ENCODE measurements at places on chromosomes 4 and X. TPM values are rescaled to one million over a fixed set of nuclear protein-coding genes. Genes with fewer than 3 reads are reported as not detected.

DNA sequence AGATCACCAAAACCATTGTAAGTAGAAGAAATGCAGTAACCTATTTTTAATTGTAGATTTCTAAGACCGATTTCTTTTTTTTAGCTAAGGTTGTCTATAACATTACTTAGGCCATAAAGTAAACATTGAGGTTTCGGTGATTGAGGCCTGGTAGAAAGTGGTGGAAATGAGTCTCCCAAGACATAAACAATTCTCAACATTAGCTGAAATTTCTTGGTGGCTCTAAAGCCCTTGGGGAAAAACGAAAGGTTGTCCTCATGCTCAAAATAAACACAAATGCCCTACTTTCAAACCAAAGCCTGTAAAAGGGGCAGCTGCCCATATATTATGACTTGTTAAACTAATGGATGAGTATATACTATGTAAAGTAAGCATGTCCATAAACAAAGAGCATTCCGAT lies 98.8 kb downstream of the SCFD2 start:
- DNase-seq = no peak

- DNase-seq = no peak
These were observed 15.6 kb downstream of the PGK1 start for GRCh38 chrX:78119521-78120227.

GRCh38 chr4:133866328-133866699 lies 335.3 kb downstream of the PABPC4L start:
- no peak for DNase-seq

- no peak for DNase-seq
These were observed 75.8 kb upstream of the IL13RA2 start for GRCh38 chrX:115093191-115093590.

DNA sequence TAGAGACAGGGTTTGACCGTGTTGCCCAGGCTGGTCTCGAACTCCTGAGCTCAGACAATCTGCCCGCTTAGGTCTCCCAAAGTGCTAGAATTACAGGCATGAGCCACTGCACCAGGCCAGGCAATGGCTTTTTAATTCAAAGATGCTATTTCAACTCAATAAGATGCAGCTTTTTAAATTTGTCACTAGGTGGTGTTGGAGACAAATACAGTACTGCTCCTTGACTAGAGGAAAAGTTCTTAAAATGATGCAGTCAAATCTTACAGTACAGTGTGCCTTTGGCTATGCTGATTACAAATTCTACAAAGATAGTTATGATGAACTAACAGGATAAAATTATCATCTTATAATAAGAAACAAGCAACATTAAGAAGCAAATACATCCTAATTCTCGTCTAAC lies 441.1 kb downstream of the KCNIP4 start:
- DNase-seq = no peak

GRCh38 chr4:54066718-54067129 lies 2.3 kb upstream of the CHIC2 start:
- DNase-seq = no peak

GRCh38 chrX:120207009-120207605 lies 43.5 kb upstream of the ZBTB33 start:
- DNase-seq = no peak

- DNase-seq = no peak
These were observed 320.2 kb upstream of the GATB start for GRCh38 chr4:152081024-152081423.

- DNase-seq = no peak
These were observed 19.7 kb downstream of the CYSLTR1 start for GRCh38 chrX:78307665-78308064.

DNA sequence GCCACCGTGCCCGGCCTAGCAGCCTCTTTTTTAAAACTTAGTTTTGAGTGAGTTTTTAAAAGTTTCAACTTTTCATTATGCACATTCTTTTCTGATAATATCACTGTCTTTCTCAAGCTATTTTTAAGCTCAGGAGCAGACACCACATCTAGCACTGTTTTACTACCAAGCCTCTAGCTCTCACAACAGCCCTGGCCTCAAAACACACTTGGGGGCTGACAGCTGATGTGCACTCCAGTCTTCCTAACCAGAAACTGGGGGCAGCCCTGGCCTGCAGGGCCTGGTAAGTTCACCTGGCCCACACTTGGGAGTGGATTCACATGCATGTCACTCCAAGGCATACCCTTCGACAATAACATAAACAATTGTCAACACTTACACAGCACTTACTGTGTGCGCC lies 34.0 kb downstream of the CENPU start:
- no peak for DNase-seq

DNA sequence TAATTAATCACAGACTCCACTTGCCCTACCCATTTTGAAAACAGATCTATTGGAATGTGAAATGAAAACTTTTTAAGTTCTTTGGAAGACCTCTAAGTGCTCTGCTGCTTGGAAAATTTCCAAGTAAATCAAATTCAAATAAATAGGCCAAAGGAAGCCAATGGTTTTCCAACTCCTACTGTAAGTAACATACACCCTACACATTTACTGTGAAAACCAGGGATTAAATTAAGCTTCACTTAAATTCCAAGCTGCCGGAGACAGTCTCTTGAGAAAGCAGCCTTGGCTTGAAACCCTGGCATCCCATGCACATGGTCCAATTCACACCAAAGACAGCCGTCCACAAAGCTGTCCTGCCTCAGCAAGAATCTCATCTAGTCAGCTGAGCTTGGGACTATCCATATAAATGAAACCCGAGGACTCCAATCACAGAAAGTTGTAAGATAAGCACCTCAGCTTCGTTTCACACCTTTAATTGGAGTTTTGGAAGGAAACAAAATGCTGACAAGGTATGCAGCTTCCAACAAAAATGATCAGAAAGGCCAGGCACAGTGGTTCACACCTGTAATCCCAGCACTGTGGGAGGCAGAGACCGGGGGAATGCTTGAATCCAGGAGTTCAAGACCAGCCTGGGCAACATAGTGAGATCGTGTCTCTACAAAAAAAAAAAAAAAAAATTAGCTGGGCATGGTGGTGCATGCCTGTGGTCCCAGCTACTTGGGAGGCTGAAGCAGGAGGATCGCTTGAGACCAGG lies 88.6 kb downstream of the APBB2 start:
- DNase-seq = no peak

DNA sequence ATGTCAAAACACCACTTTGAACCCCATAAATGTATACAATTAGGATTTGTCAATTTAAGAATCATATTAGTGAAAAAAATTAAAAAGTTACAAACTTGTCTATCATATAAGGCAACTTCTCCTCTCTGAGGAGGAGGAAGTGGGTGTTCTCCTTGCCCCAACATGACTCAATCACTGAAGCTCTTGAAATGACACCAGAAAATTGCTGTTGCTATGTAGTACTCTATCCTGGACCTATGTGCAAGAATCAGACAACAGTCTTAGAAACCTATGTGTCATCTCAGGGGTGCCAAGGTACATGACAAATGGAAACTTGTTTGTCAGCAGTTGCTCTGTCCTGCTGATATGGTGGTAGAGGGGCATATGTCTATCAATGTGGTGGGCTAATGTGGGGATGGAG lies 47.7 kb downstream of the HMGB3 start:
- no peak for DNase-seq

GRCh38 chr4:150155391-150155790 lies 77.1 kb downstream of the DCLK2 start:
- DNase-seq = no peak

DNA sequence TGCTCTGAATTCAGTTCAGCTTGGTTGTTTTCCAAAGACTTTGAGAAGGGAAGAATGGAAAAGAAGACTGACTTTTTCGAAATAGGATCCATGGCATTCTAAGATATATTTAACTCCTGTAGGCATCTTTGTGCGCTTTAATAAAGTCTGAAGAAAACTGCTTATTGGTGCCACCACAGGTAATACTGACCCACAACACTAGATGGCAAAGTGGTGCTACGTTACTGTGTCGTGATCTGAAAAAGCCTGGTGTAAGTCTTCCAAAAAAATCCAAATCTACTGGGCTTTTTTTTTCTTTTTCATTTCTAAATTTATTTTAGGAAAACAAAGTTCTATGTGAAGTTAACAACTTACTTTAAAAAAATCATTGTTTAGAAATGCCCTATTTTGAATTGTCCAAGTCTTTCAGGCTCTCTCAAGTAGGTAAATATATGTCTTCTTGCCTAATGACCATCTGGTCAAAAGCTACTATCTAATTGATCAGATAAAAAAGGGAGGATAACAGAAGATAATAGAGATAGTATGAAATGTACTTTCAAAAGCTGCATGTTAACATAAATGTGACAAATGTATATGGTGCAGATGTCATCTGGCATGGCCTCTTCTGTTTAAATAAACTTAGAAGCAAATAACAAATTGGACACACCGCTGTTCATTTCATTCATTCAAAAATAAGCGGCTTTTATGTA lies 47.0 kb upstream of the MID1IP1 start:
- DNase-seq = no peak

DNA sequence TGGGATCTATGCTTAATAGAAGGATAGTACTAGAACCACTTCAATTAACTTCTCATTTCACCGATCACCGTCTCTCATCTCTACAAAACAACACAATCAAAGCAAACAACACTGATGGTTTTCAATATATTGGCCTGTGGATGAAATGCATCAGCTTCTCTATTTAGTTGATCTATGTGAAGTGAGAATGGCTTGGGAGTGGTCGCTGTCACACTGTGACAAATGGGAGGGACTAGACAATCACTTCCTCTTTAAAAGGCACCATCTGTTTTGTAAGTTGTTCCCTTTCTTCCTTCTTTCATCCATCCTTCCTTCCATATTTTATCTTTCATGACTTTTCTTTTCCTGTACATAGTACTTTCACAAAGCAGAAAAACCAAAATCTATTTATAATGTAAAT lies 23.9 kb upstream of the NWD2 start:
- DNase-seq = no peak

DNA sequence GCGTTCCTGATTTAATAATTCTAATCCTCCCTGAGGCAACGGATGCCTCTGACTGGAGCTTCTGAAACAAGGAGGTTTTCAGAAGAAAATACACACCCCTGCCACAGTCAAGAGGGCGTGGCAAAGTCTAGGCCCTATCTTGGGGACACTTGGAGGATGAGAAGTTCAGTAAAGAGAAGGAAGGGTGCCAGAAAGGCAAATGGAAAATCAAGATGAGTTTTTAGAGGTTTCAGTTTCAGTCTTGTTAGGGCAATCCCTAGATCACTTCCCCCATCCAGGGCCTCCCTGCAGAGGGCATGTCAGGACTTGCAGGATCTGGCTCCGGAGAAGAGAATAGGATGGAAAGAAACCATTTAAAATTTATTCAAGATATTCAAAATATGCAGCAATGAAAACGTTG lies 28.5 kb upstream of the FGF2 start:
- no peak for DNase-seq

GRCh38 chrX:45198301-45198700 lies 2.4 kb downstream of the DIPK2B start:
- no peak for DNase-seq

DNA sequence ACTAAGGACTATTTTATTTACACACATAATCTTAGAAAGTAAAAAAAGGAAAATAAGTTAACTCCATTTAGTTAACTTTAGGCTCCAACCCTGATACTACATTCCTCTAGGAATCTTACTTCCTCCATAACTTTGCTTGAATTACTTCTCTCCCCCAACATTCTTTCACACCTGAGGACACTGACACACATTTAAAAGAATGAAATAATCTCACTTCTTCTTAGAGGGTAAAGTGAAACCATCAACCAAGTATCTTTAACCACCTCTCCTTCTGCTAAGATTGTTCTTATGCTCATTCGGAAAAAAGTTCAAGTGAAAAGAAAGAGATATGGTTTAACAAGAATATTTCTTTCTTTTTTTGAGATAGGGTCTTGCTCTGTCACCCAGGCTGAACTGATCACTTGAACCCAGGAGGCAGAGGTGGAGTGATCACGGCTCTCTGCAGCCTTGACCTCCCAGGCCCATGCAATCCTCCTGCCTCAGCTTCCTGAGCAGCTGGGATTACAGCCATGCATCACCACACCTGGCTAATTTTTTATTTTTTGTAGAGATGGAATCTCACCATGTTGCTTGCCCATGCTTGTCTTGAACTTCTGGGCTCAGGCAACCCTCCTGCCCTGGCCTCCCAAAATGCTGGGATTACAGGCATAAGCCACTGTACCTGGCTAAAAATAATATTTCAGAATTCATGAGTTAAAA lies 28.5 kb downstream of the SLC25A4 start:
- DNase-seq = no peak

DNA sequence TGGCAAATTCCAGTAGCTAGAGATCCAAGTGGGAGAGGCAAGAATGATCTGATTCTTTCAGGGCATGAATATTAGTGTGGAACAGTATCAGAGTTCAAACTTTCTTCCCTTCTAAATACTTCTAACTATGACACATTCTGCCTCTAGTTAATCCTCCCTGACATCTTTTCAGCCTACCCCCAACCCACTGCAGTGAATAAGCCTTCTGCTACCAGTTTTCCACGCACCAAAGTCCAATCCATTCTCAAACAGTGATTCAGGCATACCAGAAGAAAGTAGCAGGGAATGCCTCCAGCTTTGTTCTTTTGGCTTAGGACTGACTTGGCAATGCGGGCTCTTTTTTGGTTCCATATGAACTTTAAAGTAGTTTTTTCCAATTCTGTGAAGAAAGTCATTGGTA lies 155.4 kb upstream of the FTHL17 start:
- no peak for DNase-seq

- no peak for DNase-seq
These were observed 43.0 kb upstream of the IGFBP7 start for GRCh38 chr4:57153207-57153606.

GRCh38 chr4:145805490-145805889 lies 125.5 kb downstream of the C4orf51 start:
- no peak for DNase-seq

The MAGEA4 gene
- not detected for polyA plus RNA-seq

The CT45A1 gene
- polyA plus RNA-seq = not detected

The FOXR2 gene
- polyA plus RNA-seq = not detected

The TBC1D9 gene
- 66.2 TPM for polyA plus RNA-seq

The LRP2BP gene
- 2.9 TPM for polyA plus RNA-seq

The SMARCA1 gene
- 121 TPM for polyA plus RNA-seq

The SLC34A2 gene
- 25.2 TPM for polyA plus RNA-seq

The SATL1 gene
- 0.60 TPM for polyA plus RNA-seq

The SH3TC1 gene
- 19.3 TPM for polyA plus RNA-seq

The ETNPPL gene
- polyA plus RNA-seq = 0.23 TPM

The SLC25A5 gene
- polyA plus RNA-seq = 352 TPM

The N4BP2 gene
- polyA plus RNA-seq = 21.7 TPM

The OTUD6A gene
- polyA plus RNA-seq = not detected
